HS-5 (cell line): ENCODE measurements at places on chromosomes 2 and 18.

- DNase-seq: no peak
These were observed 20.8 kb upstream of the MAL start for GRCh38 chr2:95004711-95005110.

GRCh38 chr2:37507703-37508102, 163.3 kb downstream of the QPCT start:
- no peak for DNase-seq

DNA sequence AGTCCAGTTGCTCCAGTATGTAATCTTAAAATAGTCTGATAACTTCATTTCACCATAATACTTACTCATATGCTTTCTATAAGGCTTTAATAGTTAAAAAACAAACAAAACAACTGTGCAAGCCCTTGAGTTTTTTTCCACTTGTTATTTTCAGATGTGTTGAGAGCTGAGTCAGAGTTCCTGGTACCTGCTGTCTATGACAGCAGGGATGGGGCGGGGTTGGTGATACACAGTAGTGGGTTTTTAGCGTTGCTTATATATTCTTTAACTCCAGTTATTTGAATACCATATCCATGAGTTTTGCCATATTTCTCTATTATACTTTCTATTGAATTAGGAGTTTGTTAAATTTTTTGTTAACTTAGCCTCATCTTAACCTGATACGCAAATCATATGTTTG, 5.0 kb downstream of the NAPG start:
- no peak for DNase-seq

DNA sequence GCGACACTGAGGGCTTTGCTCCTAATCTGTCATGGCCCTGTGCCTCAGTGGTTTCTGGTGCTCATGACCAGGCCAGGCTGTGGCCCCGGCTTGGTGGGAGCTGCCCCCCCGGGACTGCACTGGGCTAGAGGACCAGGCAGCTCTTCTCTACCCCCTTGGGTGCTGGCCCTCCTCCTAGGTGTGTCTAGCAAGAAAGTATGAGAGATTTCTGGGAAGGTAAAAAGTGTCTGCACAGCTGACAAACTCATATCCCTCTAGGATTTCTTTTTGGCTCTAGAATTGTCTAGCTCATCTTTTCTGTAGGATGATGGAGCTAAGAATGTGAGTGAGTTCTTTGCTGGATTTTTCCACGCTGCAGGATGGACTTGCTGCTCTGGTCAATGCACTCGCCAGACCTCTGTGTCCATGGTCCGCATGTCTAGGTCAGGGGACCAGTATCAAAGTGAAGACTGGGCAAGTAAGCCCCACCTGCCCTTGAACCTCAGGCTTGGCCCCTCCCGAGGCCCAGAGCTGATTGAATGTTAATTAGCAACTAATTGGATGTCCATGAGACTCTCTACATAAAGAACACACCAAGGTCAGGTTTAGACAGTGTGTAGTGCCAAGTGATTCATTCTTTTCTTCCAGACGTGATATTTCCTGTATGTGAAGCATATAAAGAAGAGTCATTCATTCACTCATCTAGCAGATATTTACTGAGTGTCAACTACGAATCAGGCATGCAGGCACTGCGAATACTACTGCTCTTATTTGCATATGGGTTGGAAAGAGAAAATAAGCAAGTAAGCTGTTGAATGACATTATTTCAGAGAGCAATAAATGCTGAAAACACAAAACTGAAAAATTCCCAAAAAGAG, 15.6 kb upstream of the PSD4 start:
- DNase-seq: peak; percentile 63

- no peak for DNase-seq
These were observed 867.5 kb downstream of the TSN start for GRCh38 chr2:122622934-122623333.

DNA sequence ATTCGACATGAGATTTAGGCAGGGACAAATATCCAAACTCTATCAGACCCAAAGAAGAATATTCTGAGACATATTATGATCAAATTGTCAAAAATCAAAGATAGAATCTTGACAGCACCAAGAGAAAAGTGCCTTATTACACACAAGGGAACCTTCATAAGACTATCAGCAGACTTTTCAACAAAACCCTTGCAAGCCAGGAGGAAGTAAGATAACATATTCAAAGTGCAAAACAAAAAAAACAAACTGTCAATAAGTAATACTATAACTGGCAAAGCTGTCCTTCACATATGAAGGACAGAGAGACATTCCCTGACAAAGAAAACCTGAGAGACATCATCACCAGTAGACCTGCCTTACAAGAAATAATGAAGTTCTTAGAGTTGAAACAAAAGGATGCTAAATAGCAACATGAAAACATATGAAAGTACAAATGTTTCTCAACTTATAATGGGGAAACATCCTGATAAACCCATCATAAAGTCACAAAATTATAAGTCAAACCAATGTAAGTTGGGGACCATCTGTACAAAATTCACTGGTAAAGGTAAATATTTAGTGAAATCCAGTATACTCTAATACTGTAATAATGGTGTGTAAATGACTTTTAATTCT, 76.6 kb downstream of the FAM171B start:
- DNase-seq: no peak

GRCh38 chr2:231720987-231721966, 13.0 kb downstream of the PTMA start:
- no peak for DNase-seq

- no peak for DNase-seq
These were observed 50.6 kb upstream of the OSR1 start for GRCh38 chr2:19409046-19409445.

DNA sequence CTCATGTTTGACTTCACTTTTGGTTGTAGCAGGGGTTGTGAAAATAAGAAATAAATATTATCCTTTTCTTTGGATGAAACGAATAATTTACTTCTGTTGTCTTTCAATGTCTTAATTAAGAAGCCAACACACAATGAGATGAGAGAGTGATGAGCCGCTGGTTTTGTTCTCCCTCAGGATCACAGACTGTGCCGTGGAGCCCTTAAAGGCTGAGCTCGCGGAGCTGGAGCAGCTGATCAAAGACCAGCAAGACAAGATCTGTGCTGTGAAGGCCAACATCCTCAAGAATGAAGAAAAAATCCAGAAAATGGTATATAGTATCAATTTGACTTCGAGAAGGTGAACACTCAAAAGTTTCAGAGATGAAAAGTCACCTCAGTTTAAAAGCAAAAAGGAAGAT, 28.1 kb upstream of the ASB1 start:
- no peak for DNase-seq

DNA sequence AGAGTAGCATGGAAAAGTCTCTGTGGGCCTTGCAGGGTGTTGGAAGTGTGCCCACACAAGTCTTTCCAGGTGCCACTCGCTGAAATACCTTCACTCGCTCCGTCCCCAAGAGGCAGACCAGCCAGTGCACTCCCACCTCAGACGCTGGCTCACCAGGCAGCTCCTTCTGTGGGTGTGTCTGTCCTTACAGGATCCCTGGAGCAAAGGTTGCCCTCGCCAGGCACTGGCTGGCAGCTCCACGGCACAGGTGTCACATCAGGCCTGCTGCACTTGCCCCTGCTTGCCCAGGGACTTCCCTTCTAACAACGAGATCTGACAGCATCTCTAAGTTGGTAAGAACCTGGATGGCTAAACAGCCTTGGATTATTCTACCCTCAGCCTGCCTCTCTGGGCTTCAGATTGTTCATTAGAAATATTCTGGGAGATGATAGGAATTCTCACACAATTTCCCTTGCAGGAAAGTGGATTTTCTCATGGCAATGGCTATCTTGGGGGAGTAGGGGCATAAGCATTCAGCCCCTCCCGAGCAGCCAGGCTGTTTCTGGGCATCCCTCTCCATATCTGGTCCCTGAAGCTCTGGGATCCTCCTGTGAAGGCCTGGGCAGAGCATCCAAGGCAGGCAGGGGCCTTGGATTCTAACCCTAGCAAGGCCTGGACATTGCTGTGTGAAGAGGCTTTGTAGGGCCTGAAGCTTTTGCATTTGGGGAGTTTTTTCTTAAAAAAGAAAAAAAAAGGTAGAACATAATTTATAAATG, 262.1 kb downstream of the MYCN start:
- DNase-seq: no peak
